Substantia nigra (tissue), 51 donors: ENCODE measurements at places on chromosomes 13 and 19.

DNA sequence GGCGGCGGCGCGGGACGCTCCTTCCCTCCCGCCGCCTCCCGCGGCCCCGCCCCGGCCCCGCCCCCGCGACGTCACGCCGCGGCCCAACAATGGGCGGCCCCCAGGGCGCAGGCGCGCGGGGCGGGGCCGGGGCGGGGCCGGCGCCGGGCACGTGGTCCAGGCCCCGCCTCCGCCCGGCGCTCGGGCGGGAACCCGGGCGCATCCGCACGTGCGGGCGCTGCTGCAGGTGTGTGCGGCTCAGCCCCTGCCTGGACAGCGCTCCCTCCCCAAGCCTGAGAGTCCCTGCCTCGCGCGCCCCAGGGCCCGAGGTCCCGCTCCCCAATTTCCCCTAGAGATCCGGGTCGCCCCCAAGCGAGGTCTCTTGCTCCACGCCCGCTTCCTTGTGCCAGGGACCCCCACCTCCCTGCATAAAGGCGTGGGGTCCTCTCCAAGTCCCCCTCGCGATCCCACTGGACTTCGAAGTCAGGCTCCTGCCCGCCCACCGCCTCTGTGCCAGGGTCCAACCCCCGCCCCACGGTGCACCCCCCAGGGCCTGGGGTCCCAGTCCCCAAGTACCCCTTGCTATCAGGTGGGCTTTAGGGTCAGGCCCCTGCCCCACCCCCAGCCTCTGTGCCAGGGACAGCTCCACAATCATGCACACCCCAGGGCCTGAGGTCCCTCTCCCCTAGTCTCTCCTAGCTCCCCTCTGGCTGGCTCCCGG lies at the start of gene MEX3D:
MEX3D (minus strand) TSS at position 6 of the 700 bp plus-strand sequence. CDS start 267 bp downstream, outside the sequence.
- peak; percentile 30 for DNase-seq

DNA sequence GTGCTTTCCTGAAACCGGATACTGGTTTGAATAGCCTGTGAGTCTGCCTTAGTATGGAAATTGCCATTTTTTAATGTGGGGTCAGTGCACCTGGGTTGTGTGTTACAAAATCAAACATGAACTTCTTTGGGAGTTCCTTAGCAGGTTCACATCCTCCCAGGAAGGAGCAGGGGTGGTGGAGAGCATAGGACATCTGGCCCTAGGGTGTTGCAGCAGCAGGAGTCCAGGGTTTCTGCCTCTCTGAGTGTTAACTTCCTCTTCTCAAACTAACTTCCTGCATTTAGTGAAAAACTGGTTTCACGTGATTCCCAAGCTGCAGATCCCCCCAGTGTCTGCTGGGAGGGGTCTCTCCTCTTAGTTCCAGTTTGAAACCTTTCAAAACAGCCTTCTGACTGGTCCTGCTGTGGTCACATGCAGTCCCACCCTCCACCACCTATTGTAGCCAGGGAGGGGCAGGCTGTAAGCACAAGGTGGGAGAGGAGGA lies 7.2 kb downstream of the RNASEH2B start:
- no peak for DNase-seq

DNA sequence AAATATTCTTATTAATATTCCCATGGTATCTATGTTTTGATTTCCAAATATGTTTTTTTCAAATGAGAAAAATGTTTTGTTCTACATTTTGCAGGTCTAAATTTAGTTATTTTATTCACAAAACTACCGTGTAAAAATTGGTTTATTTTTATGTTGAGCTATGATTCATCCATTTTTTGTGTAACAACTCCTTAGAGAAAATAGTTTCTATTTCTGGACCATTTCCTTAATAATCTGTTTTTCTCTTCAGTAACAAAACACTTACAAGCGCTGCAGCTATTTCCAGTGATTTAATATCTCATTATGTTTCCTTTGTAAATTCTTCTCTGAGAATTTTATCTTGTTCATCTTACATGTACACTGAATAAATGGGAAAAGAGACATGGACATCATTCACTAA lies 550.7 kb upstream of the SLITRK5 start:
- no peak for DNase-seq

DNA sequence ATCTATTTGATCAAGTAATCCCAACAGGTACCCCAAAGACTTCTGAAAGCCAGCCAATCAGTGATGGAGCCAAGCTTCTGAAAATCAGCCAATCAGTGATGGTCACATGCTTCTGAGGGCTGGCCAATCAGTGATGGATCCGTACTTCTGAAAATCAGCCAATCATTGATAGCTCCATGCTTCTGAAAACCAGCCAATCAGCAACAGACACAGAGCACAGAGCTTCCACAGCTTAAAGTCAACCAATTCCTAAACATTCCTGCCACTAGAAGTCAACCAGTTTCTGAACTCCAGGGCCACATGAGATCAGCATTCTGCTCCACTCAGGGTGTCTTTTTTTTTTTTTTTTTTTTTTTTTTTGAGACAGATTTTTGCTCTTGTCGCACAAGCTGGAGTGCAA lies 8.2 kb upstream of the HSD17B14 start:
- DNase-seq: no peak

DNA sequence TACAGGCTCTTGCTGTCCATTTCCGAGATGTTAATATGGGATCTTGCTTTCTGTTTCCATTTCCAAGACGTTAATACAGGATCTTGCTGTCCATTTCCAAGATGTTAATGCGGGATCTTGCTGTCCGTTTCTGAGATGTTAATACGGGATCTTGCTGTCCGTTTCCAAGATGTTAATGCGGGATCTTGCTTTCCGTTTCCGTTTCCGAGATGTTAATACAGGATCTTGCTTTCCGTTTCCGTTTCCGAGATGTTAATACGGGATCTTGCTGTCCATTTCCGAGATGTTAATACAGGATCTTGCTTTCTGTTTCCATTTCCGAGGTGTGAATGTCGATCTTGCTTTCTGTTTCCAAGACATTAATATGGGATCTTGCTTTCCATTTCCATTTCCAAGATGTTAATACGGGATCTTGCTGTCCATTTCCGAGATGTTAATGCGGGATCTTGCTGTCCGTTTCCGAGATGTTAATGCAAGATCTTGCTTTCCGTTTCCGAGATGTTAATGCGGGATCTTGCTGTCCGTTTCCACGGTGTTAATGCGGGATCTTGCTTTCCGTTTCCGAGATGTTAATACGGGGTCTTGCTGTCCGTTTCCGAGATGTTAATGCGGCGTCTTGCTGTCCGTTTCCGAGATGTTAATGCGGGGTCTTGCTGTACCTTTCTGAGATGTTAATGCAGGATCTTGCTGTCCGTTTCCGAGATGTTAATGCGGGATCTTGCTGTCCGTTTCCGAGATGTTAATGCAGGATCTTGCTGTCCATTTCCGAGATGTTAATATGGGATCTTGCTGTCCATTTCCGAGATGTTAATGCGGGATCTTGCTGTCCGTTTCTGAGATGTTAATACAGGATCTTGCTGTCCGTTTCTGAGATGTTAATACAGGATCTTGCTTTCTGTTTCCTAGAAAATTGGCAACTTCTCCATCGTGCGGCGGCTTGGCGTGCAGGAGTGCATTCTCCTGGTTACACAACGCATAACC lies 38.3 kb downstream of the PEX11G start:
- no peak for DNase-seq

GRCh38 chr13:91123456-91124127 lies 223.9 kb upstream of the MIR17HG start:
- DNase-seq: no peak

GRCh38 chr13:50812242-50812641 lies 31.2 kb downstream of the DLEU7 start:
- no peak for DNase-seq

DNA sequence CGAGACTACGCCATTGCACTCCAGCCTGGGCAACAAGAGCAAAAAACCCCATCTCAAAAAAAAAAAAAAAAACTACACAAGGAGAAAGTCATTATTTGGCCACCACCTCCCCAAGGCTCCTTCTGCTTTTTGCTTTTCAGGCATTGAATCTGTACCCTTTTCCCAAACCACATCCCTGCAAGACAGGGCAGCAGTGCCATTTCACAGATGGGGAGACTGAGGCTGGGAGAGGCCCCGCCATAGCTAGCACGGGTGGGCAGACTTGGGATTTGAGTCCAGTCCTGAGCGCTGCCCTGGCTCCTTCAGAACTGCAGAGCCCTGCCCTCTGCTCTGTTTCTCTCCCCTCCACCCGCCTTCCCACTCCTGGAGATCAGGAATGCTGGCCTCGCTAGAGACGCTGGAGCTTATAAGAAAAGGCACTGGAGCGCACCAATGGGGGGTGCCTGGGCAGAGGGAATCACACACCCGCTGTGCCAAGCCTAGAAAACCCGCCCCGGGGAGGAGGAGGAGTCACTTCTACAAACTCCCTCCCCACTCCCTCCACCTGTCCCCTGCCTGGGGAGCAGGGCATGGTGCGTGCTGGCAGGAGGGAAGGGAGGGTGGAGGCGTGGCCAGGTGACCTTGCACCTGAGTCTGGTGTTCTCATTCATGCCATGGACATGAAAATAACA lies 17.6 kb downstream of the TJP3 start:
- no peak for DNase-seq

DNA sequence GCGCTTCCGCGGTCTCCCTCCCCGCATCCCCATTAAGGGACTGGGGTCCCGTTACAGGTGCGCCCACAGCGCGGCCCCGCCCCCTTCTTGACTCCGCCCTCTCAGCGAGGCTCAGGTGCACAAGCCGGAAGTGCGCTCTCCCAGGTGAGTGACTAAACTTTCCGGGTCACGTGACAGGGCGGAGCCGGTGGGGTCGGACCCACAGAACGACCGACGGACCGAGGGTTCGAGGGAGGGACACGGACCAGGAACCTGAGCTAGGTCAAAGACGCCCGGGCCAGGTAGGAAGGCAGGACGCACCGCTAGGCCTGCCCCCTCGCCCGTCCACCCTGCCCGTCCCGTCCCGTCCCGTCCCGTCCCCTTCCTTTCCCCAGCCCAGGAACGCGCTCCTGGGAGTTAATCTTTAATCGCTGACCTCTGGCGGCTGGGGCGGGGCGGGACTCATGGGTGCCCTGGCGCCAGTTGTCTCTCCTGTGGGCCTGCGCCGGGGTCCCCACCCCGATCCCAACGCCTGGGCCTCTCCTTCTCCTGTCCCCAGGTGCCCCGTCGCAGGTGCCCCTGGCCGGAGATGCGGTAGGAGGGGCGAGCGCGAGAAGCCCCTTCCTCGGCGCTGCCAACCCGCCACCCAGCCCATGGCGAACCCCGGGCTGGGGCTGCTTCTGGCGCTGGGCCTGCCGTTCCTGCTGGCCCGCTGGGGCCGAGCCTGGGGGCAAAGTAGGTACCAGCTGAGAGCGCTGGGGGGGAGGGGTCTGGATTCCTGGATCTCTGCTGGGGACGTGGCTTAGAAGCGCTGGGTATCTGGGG lies at the start of gene CRB3:
CRB3 (plus strand) TSS at position 202 of the 804 bp plus-strand sequence; CDS start at position 633, 431 bp downstream.
- DNase-seq: no peak

DNA sequence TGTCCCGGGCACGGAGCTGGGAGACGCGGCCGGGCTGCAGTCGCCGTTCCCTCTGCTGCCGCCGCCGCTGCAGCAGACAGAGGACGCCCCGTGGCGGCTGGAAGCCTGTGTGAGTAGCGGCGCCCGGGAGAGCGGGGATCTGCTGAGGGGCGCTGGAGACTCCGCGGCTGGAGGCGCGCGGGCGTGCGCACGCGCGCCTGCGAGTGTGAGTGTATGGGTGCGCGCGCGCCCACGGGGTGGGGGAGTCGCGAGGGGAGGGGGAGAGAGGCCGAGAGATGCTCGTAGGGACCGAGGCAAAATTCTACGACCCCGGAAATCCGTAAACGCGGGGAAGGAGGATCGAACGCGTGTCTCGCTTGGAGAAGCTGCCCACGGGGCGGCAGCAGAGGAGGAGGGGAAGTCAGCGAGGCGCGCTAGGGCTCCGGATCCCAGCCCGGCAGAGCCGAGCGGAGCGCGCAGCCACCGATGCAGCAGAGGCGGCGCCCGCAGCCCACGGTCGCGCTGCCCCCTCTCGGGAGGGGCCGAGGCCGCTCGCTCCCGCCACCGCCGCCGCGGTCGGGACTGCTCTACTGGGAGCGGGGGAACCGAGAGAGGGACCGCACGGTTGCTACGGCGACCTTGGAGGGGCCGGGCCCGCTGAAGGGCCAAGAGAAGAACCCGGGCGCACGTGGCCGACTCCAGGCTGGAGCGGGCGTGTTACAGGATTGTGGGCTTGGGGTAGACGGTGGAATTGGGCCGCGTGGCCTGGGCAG lies at the start of gene ENOX1:
ENOX1 (minus strand) TSS at position 207 of the 752 bp plus-strand sequence.
- DNase-seq: peak; percentile 79

DNA sequence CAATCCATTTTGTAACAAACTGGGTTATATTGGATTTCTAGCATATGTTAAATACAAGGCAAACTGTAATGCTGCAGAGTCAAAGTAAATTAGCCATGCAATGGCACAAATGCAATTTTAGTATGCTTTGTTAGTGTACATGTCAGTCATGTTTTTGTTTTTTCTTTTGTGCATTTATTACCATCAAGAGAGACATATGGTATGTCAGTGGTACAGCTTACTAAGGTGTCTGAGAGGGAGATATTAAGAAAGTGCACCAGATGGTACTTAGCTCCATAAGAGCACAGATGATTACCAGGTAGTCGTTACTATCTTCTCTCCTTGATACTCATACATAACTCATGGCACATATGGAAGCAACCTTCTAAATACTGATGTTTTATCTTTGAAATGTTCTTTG lies 550.3 kb downstream of the GPC5 start:
- DNase-seq: no peak

- no peak for DNase-seq
Observed at GRCh38 chr19:52889931-52890330, 7.5 kb downstream of the ZNF320 start.

DNA sequence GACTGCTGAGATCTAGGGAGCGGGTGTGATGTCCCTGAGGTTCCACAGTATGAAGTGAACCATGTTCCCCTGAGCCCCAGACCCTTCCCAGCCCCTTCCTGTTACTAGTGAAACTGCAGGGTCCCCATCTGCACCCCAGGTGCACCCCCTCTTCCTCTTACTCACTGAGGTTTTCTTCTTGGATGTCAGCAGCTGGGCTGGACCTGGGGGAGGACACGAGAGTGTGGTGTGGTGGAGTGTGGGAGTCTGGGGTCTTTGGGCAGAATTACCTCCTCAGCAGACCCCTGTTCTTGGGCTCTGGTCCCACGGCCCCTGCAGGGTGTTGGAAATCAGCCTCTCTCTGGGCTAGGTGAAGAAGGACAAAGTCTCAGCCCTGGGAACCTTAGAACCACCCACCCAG lies 3.3 kb upstream of the LILRA6 start:
- DNase-seq: no peak

DNA sequence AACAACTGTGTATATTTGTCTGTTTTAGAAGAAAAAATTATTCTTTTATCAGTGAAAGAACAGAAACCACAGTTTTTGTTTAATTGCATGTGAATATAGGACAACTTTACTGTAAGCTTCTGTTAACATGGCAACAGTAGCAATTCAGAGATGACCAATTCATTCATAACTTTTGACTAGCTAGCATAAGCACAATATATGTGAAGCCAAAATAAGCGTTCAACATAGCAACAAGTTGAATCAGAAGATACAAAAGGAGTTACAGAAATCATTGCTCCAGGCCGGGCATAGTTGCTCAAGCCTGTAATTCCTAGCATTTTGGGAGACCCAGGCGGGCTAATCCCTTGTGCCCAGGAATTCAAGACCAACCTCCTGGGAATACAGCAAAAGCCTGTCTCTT lies 197.1 kb upstream of the GPC6 start:
- DNase-seq: no peak
